ENCODE measurements at places on chromosomes 6 and 20.
A peak's percentile ranks its signal among the peaks of the same experiment; 100 is the strongest.

- DNase-seq, result no peak
Observed at GRCh38 chr20:49583669-49584417, 15.9 kb upstream of the PTGIS start.

DNA sequence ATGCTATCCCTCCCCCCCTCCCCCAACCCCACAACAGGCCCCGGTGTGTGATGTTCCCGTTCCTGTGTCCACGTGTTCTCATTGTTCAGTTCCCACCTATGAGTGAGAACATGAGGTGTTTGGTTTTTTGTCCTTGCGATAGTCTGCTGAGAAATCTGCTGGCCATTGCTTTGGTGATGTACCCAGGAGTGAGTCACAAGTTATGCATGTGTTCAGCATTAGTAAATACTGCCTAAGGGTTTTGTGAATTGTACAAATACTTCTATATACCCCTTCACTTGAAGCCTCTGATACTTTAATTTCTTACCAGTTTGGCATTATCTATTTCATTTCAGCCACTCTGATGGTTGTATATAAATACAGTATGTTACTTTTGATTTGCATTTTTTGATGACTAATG is 711.3 kb upstream of the GJE1 start:
- DNase-seq, result no peak

DNA sequence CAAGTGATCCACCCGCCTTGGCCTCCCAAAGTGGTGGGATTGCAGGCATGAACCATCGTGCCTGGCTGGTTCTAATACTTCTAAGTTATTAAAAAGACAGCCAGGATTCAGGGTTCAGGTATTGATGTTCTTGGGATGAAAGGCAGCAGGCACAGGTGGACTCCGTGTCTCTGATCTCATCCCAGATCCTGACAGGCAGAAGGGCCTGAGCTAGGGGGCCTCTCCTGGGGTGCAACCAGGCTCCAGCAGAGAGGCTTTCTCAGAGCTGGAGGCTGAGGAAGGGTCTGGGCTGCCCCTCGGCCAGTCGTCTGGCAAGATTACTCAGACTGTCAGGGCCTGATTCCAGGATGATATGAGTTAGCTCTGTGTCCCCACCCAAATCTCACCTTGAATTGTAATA is 106.3 kb downstream of the SCML4 start:
- DNase-seq, result no peak

- no peak for DNase-seq
Observed at GRCh38 chr20:20808016-20808415, 95.6 kb upstream of the RALGAPA2 start.

DNA sequence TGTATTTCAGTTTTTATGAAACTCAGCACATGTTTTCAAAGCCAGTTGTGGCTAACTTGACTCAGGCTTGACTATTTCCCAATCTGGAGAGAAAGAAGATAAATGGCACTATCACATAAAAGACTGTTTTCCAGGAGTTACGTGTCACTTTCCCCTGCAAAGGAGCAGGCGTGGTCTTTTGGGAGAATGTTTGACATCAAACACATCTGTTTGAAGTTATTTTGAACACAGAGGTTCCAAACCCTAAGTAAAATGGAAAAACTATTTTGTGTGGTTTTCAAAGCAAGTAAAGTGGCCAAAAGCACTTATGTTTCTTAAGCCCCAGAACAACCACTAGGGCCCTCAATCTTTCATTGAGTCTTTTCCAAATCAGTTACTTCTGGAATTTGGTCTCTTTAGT is 89.7 kb downstream of the FOXF2 start:
- DNase-seq, result no peak

DNA sequence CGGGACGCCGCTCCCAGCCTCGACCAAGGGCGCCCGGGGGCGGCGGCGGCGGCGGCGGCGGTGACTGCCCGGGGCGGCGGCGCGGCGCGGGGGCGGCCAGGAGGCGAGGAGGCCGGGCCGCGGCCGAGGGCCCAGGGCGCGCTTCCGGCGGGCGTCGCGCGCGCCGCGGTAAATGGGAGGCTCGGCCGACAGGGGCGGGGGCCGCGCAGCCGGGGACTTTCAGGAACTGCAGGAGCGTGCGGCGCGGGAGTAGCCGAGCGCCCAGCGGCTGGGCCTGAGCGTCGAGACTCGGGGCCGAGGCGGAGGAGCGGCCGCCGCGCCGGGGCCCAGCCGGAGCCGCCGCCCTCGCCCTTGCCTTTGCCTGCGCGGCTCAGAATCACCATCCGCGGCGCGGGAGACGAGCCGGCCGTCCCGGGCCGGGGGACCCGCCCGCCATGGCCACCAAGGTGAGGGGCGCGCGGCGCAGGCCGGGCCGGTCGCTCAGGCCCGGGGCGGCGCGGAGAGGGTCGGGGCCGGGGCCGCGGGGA is at the start of gene SNX9:
SNX9 (plus strand) TSS at position 246 of the 527 bp plus-strand sequence; CDS start at position 435, 189 bp downstream.
- DNase-seq, result peak; percentile 35

DNA sequence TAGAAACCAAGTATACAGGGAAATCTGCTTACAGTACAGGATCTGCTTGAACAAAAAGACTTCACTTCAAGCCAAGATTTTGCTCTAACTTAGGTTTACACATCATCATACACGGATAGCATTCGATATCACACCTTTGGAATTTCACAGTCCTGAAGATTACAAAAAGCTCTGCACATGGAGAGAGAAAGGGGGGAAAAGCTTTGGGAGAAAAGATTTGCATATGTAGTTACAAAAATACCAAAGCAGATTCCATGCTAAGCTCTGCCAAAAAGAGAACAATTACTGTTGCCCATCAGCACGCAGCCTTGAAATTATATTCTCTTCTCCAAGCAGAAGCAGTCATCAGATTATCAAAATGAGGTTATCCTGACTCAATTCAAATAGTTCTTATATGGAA is 62.0 kb downstream of the HIVEP2 start:
- no peak for DNase-seq

DNA sequence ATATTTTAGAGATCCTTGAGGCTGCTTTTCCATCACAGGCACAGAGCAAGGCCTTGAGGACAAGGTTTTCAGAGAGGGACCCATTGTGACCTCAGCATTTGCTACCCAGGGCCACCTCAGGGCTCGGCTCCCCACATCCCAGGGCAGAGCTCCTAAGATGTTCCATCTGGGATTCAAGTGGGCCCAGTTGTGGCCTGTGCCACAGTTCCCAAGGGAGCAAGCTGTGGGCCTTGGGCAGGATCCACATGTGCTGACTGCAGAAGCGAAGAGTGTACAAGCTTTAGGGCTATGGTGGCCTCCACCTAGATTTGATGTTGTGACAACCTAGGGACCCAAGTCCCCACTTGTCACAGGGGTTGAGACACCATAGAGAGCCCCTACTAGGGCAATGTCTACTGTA is 608.1 kb downstream of the HACE1 start:
- DNase-seq, result no peak

DNA sequence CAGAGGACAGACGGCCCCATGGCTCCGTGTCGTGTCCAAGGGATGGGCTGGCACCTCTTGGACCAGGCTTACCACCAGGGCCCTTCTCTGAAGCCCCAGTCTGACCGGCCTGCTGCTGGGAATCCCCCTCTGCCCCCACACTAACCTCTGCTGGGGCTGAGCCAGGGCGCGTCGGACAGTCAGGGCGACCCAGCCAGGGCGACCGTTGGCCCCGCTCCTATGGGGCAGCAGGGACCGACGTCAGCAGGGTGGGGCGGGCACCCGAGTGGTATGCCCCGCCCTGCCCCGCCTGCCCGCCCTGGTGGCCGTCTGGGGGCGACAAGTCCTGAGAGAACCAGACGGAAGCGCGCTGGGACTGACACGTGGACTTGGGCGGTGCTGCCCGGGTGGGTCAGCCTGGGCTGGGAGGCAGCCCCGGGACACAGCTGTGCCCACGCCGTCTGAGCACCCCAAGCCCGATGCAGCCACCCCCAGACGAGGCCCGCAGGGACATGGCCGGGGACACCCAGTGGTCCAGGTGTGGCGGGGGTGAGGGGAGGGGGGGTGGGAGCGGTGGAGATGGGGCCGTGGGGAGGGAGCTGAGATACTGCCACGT is at the start of gene SLC17A9:
SLC17A9 (plus strand) TSS at position 337 of the 595 bp plus-strand sequence; CDS start at position 459, 122 bp downstream.
- no peak for DNase-seq

GRCh38 chr20:13581451-13581850 is 57.3 kb downstream of the TASP1 start:
- DNase-seq, result no peak

- DNase-seq, result no peak
Observed at GRCh38 chr6:47922391-47922790, 140.6 kb downstream of the OPN5 start.

DNA sequence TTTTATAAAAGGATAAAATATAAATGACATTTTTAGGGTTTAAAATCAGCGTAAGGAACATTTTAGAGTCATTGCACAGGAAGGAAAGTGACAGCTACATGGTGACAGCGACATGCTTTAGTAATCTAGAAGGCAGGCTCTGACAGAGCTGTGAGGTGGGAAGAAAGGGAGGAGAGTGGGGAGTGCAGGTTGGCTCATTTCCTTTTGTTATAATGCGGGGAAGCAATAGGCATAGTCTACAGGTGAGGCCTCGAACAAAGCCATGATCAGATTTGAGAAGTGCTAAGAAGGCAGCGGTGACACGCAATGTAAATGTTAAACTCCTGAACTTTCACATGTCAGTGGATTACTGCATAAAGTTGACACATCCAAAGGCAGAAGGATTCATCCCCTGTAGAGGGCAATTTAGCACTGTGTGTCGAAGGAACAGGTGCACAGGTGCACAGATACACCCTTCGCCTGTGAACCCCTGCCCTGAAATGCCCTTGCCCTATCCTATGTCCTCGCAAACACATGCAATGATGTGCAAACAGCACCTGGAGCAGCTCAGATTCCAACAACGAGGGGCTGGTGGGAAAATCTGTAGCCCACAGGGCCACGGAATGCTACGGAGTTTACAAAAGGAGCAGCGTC is 32.4 kb upstream of the SMOC2 start:
- DNase-seq, result no peak

DNA sequence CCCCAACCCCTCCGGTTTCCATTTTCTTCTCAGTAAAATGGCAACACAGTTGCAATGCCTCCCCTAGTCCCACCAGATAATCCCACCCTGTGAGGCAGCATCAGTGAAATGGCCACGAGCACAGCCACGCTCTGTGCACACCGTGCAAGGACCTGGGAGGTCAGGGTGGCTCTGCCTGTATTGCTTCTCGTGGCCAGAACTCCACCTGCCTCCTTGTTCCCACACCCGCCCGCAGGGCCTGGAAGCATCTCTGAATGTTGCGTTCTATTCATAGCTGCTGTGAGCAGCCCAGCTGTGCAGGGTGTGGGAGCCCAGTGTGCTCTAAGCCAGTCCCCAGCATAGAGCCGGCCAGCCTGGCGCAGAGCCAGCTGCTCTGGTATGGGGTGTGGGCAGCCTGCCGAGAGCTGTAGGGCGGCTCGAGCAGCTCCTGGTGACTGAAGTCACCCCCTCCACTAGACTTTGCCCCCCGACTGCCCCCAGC is 161.1 kb downstream of the DLL1 start:
- no peak for DNase-seq

DNA sequence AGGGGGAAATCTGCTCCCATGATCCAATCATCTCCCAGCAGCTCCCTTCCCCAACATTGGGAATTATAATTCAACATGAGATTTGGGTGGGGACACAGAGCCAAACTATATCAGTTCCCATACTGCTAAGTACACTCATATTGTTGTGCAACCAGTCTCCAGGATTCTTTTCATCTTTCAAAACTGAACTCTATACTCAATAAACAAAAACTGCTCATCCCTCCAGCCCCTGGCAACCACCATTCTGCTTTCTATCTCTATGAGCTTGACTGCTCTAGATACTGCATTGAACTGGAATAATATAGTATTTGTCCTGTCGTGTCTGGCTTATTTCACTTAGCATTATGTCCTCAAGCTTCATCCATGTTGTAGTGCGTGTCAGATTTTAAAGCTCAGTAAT is 42.9 kb downstream of the STX11 start:
- DNase-seq, result no peak

DNA sequence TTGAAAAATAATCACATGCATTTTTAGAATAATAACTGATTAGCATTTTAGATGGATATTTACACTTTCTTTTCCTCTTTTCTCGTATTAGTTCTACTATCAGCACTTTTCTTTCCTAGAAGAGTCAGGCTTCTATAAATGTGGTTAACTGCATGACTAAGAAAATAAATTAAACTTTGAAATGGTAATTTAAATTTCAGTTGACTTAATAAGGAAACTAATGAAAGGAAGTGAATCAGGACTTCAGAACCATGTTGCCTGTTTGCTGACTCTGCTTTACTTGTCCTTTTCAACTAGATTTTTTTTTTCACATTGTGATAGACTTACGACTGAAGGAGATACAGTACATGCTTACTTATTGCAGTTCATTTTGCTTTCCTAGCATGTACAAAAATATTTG is 1258.2 kb upstream of the EYS start:
- DNase-seq, result no peak

DNA sequence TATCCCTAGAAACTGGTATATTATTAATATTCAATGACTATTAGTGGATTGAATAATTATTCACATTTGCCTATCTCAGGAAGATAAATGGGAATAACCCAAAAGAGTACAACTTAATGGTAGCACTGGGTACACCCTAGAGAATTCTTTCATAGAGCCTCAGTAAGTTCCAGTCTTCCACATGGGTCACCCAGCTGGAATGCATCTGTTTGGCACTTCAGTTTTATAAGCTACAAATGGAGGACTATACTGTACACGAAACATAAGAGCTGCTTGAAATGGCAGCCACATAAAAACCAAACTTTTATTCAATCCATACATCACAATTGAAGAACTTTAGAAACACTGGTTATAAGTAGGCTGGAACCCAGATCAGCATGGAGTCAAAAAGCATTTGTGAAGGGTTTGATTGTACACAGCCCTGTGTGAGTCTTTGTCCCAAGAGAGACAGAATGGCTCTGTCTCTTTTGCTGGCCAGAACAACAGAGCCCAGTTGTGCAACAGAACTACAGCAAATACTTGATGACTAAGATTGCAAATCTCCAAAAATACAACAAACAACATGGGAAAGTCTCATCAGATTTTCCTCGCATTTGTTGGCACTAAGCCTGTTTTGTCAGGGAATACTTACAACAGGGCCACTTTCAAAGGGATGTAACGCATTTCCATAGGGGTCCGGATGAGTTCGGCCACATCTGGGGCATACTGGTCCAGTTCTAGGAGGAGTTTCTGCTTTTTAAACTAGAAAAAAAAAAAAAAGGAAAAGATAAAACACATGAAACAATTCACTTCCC is 39.5 kb downstream of the PIGU start:
- DNase-seq, result no peak

GRCh38 chr6:157376241-157376640 is 4.7 kb upstream of the ZDHHC14 start:
- no peak for DNase-seq

Measured in stimulated activated CD8-positive, alpha-beta memory T cell treated with anti-CD3 and anti-CD28 coated beads, Interleukin-15, amount 100 ng/mL, for 24 hours (primary cell).